ENCODE measurements at places on chromosomes 6 and 20.

- DNase-seq = no peak
Measured at GRCh38 chr6:87905101-87905641, 142.5 kb upstream of the SPACA1 start.

DNA sequence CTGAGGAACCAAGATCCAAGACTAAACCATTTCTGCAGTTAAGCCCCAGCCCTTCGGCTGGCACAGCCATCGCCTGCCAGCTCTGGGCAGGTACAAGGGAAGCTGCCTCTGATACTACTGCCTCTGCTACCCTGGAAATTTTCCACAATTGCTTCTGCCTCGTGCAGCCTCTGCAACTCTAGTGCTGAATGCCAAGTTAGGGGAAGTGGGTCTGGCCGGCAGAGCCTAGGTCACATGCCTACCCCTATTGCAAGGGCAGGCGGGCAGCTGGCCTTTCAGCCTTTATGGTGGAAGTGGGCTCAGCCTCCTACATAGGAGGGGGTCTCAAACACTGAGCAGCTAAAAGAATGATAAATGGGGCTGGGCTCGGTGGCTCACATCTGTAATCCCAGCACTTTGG, 44.5 kb upstream of the TULP1 start:
- no peak for DNase-seq

GRCh38 chr6:39777661-39778060, 14.5 kb upstream of the DAAM2 start:
- DNase-seq = peak; percentile 65

GRCh38 chr6:12286373-12287110, 3.6 kb upstream of the EDN1 start:
- DNase-seq = no peak

- no peak for DNase-seq
Measured at GRCh38 chr6:168127384-168127868, 48.4 kb upstream of the FRMD1 start.

DNA sequence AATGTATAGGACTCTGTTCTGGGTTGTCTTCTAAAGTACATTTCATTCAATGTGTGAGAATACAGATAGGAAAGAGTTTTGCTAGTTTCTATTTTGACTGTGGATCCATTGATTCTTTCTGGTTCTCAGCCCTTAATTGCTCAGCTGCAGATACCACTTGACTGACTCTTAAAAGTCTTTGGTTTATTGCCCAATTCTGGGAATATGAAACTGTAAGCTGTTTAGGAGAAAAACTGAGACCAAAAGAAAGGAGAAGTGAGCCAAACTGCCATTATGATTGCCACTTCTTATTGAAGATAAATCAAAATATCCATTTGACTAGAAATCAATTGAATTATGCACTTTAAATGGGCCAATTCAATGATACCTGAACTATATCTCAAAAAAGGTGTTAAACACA, 211.4 kb downstream of the ESR1 start:
- no peak for DNase-seq

DNA sequence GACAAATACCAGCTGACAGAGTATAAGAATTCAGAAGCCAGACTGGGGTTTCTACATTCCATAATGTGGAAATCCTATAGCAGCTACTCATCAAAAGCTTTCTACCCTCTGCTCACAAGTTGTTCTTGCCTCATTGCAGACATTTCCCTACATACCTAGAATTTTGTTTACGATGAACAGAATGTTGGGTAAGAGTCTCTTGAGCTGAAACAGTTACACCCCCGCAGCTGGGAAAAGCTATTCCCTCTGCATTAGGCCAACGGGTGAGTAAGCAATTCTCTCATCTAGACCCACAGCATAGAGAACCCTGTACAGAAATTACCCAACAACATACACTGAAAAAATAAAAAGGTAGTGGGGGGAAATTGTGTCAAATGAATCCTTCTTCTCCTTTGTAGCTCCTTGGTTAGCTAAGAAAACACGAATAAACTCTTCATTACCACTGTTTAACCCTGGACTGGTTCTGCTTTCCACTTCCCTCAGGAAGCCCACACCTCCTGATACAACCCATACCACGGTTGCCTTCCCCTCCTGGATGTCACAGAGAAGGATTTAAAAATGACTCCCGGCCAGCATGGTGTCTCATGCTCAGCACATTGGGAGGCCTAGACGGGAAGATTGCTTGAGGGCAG, 215.0 kb upstream of the SHLD1 start:
- DNase-seq = no peak

GRCh38 chr6:125779924-125780539, 10.7 kb upstream of the NCOA7 start:
- peak; percentile 91 for DNase-seq

DNA sequence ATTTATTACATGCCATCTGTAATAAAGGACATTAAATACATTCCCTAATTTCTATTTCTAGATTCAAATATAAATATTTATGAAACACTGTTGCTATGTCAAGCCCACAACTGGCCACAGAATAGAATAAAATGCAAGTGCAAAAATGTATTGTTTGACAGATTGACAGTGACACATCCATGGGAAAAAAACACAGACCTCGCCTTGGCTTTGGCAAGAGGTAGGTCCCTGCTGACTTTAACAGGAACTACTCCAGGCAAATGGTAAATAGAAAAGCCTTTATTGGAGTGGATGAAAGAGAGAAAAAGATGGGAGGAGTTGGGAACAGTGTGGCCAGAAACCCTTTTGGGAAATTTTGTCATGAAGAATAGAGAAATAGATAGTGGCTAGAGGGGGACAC, 622.9 kb downstream of the UTRN start:
- DNase-seq = no peak

DNA sequence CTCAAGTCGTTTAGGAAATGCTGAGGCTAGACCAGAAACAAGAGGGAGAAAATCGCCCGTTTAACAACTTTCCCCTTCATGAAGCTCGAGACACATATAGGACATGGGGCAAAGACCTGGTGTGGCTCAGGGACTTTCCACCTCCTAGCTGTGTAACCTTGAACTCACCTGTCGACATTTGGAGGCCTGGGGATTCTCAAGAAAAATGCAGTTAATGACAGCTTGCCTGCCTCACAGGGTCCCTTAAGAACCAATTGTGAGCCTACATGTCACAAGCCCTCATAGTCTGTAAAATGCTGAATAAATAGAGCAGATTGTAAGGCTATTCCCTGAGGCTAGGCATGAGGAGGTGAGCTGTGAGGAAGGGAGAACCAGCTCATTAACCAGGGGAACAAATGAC, 35.1 kb downstream of the MGME1 start:
- DNase-seq = no peak

DNA sequence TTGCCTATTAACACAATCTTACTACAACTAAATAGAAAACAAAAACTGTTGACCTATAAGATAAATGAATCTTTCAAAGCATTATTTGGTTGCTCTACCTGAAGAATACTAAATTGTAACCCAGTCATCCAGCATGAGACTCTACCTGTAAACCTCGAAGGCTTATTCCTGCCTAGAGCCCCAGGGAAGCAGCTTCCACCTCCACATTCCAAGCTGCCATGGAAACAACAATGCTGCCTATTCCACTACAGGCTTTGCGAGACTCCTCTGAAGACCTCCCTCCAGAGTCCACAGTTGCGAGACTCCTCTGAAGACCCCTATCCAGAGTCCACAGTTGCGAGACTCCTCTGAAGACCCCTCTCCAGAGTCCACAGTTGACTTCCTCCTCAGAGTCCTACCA, 15.7 kb downstream of the GMDS start:
- no peak for DNase-seq

DNA sequence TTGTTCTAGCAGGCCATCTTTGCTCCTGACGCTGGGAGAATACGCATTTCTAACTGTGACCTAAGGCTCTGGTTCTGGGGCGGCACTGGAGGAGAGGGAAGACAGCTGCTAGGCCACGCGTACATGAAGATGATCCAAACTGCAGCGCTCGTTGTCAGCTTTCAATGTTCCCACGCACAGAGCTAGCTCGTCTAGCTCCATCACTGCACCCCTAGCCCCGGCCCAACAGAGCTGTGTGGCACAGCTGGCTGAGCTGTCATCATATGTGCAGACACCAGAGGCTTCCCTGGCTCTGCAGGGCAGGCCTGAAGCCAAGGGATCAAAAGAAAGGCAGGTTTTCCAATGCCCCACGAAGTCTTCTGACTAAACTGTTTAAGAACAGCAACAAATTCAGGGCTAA, 124.7 kb downstream of the IRF4 start:
- DNase-seq = no peak

GRCh38 chr6:25700761-25701160, 48.7 kb downstream of the SCGN start:
- no peak for DNase-seq

GRCh38 chr20:40617594-40617993, 71.4 kb downstream of the MAFB start:
- DNase-seq = no peak

GRCh38 chr20:53365539-53366075, 228.0 kb downstream of the ZNF217 start:
- no peak for DNase-seq

GRCh38 chr20:3616250-3616649, 46.9 kb downstream of the GFRA4 start:
- no peak for DNase-seq

GRCh38 chr20:17662333-17663039, 19.6 kb downstream of the RRBP1 start:
- DNase-seq = no peak

Data from cerebellar nuclear complex (tissue), 1 donor.